ENCODE measurements at places on chromosomes 16 and 17. TPM values are rescaled to one million over a fixed set of nuclear protein-coding genes. Genes with fewer than 3 reads are reported as not detected.

- no peak for DNase-seq
Measured at GRCh38 chr16:19095654-19096053, 18.1 kb upstream of the ITPRIPL2 start.

DNA sequence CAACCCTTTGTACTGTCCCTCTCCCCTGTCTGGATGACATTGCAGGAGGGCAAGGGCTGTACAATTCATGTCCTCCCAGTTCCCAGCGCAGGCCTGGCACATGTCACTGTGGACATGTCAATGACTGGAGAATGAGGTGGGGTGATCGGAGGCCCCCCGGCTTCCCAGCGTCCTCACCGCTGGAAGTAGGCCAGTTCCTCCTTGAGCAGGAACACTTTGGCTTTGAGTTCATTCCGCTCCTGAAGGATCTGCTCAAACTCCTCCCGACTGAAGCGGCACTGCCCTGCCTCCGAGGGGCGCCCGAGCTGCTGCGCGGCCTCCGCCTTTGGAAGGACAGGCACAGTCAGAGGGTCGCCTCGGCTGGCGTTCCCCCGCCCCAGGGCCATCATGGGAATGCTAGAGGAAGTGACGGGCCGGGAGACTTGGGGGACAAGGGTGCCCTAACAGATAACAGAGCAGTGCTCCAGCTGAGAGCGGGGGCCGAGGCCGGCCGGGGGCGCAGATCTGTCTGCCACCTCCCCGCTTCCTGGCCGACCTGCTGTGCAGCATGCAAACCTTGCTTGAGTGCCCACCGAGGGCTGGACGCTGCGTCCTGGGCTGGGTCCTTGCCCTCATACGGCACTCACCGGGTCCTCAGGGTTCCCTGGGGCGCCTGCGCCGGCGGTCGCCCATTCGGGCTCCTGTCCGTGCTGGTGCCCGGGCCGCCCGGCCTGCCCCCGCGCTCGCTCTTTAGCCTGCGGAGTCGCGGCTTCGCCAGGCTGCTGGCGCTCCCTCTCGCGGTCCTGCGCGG is 1.3 kb downstream of the RILP start:
- DNase-seq = no peak

DNA sequence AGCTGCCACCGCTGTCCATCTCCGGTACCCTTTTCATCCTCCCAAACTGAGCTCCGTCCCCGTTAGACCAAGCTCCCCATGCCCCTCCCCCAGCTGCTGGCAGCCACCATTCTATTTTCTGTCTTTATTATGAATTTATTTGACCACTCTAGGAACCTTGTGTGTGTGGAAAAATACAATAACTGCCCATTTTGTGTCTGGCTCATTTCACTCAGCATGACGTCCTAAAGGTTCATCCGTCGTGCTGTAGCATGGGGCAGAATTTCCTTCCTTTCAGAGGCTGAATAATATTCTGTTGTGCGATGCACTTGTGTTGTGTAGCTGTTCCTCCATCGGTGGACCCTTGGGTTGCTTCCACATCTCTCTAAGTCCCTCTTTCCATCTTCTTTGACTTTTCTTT is 263.1 kb downstream of the SEC14L1 start:
- DNase-seq = no peak

Gene PLD6
- total RNA-seq = 4.8 TPM

Gene CLEC18B
- not detected for total RNA-seq

- DNase-seq = no peak
Measured at GRCh38 chr17:59401274-59401673, 69.8 kb downstream of the YPEL2 start.

- no peak for DNase-seq
Measured at GRCh38 chr16:2006317-2006716, 3.3 kb downstream of the ZNF598 start.

GRCh38 chr16:16012144-16012543 is 62.7 kb downstream of the ABCC1 start:
- no peak for DNase-seq

DNA sequence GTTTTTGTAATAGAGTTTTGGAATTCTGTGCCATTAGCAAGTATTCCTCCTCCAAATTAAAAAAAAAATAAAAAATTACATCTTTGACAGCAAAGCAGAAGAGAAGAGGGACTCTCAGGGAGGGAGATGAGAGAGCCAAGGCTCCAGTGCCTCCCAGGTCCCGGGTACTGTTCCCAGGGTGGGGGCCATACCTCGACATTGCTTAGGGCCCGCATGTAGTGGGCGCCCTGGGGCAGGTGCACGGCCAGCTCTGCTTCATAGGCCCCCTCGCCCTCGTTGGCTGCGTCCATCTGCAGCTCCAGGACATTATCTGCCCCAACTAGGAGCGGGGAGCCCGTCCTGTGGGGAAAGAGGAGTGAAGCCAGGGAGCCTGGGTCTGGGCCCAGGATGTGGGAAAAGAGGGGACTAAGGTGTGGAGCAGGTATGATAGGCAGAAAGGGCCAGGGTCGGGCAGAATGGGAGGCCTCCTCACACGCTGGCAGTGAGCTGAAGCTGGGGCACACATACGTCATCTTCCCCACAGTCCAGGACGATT is 11.2 kb downstream of the ITGA2B start:
- DNase-seq = no peak

Gene GRB7
- 0.97 TPM for total RNA-seq

- DNase-seq = no peak
Measured at GRCh38 chr17:4800462-4801196, 1.5 kb downstream of the C17orf114 start.

GRCh38 chr17:47995241-47995935 is 24.5 kb downstream of the CDK5RAP3 start:
- no peak for DNase-seq

DNA sequence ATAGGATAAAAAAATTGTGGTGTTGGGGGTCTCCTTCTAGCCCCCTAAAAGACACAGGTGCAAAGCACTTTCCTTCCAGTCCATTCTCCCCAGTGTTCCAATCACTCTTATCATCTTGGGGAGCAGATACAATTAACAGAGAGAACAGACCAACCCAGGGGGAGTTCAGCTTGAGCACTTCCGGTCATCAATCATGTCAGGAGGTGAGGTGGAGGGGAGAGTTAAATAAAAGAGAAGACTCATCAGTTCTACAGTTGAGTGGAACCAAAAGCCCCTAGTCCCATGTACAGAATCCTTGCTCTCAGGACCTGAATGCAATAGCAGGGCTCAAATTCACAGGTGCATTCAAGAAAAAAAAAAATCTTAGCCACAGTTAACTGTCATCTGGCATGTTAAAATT is 122.3 kb downstream of the DYNLRB2 start:
- DNase-seq = no peak

DNA sequence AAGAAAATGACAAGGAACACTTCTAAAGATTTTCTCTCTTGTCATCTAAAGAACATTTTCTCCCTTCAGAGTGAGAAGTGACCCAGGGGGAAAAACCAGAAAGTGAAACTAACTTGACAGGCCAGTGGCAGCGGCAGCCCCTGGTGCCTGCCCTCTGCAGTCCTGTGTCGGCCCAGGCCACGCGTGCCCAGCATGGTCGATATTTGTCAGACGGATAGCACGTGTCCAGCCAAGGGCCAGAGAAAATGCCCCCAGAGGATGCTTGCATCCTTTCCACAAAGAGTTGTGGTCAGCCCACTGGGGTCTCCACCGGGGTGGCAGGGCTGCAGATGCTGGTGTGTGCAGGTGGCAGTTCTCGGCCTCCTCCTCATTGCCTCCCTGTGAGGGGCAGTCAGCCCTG is 176.6 kb downstream of the RAB11FIP4 start:
- no peak for DNase-seq

DNA sequence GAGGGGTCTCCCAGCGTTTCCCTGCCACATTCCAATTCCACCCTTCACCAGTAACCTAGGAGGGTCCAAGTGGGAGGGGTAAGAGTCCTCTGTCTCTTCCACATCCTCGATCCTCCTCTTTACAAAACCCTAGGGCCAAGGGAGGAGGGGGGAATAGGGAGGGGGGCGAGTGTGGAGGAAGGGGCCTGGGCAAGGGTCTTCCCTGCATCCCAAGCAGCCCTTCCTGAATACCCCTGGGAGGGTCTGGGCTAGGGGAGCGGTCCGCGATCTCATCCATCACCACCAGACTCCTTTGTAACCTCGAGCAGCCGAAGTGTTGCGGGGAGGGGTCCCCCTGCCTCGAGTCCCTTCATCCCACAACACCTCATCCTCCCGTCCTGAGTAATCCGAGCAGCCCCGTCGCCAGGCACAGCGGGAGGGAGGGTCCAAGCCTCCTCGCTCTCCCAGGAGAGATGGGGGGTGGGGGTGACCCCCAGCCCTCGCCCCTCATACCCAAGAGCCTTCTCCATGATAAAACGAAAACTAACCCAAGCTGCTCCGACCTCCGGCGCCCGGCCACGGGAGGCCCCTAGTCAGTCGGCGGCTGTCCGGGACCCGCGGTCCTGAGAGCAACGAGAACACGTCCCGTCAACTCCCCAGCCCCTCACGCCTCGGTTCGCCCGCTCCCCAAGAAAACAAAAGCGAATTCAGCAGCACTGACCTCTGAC is 502 bp downstream of the SMPD3 start:
- no peak for DNase-seq

Gene ARSG
- total RNA-seq = 4.5 TPM

Gene CUEDC1
- total RNA-seq = 21.6 TPM

DNA sequence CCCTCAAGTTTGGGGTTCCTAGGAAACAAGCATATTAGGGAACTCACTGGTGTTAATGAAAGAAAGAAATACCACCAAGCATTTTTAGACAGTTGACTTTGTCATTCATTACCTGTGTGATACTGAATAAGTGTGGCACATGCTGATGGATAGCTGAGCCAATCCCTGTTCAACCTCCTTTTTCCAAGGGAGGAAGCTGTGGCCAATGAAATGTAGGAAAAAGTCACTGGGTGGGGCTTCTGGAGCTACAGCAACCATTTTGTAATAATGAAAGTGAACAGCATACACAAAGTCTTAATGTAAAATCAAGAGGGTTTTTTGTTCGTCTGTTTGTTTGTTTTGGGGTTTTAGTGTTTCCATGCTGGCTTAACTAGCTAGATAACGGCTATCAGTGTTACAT is 254.3 kb upstream of the SALL1 start:
- no peak for DNase-seq

Gene RPH3AL
- 1.6 TPM for total RNA-seq

DNA sequence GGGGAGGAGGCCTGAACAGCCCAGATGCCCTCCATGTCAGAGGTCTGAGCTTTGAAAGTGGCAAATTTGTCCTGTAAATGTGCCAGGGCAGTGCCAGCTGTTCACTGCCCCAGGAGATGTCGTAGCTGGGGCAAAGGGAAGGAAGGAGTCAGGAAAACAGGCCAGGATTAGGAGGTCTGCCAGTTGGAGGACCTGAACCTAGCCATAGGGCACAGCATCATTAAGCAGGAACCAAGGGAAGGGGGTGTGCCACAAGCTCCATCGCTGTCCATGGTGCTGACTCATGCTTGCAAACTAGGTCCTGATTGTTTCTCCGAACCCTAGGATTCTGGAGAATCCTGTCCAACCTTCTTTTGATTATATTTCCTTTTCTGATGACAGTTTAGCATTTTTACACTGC is 124.2 kb downstream of the TMEM132E start:
- peak; percentile 27 for DNase-seq

- peak; percentile 34 for DNase-seq
Measured at GRCh38 chr17:7590743-7591142, 849 bp upstream of the SOX15 start.

DNA sequence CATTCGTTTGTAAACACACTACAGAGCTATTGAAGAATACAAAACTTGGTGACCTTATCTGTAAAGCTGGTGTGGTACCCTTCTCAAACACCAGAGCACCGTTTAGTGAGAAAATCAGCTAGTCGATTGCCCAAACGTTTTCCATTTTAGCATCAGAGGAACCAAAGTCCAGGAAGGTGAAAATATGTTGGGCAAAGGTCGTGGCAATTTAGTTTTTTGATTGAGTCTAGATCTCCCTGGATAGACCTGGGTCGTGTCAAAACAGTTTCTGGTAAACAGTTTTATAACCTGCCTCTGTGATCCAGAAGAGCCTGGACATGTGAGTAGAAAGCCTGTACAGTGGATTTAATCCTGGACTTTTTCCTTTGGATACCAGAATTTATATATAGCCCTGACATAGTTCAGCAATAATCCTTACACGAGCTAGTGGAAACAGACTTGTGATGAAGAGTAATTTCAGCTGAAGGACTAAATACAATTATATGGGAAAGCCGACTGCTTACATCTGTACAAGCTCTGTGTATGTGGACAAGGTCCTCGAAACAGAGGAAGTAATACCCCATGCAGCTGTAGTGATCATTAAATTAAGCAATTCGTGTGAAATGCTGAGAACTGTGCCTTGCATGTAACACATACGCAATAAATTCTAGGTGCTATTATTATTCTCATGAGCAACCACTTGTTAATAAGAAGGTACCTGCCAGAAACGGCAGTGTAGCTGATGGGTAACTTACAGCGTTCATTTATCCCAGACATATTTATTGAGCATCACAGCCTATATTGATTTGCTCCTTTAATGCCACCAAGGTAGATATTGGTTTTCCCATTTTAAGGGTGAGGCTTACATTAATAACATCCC is 72.5 kb downstream of the MAP2K6 start:
- DNase-seq = no peak

DNA sequence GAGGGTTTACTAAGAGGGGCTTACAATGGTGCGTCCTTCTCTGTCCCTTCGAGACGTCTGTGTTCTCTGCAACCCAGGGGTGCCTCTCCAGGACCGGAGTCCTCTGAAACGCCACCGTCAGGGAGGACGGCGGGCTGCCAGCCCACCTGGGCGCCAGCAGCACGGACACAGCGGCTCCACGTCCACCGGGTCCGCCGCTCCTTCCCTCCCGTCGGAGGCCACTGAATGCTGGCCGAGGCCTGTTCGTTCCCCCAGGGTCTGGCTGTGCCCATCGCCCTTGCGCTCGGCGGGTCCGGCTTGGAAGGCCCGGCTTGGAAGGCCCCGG is 403 bp downstream of the TEPSIN start:
- no peak for DNase-seq

Gene PTRH2
- 16.4 TPM for total RNA-seq
